Stomach (tissue), 19 donors: ENCODE measurements at places on chromosomes 3 and 15.

GRCh38 chr3:188008582-188009213 lies 145.3 kb upstream of the LPP start:
- DNase-seq = no peak

GRCh38 chr3:156795890-156796481 lies 30.2 kb upstream of the LEKR1 start:
- DNase-seq = peak; percentile 22

DNA sequence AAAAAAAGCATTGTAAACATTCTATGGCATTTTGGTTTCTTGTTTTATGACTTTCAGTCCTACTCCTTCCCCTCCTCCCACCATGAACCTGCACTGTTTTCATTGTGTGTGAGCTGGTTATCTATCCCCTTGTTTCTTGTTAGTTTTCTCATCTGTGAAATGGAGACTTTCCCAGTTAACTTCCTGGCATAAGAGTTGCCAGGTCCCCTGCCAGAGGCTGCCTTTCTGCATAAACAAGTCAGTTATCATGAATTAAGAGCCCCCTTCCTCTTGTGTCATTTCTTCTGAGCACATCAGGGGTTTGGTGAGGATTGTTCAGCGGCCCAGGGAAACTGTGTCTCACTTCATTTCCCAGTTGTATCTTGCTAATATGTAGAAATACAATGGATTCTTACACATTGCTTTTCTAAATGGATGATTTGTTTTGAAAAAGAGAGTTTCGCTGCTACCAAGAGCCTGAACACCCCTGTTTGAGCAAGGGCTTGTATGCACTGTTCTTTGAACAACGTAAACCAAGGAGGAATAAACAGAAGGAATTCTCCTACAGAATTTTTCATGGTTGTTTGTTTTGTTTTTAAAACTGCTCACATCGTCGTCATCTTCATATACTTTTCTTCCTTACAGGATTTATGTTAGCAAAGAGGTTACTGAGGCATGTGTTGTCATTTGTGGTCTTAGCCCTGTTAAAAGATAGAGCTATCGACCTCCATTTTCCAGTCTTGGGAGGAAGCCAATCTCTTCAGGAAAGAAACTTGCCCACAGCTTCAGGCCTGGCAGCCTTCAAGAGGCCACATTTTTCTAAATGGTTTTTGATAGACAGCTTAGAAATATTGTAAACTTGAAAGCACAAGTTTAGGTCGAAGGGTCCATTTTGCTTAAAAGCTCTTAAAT lies 144.6 kb upstream of the IL12A start:
- no peak for DNase-seq

- no peak for DNase-seq
Observed at GRCh38 chr15:48031466-48031865, 89.3 kb upstream of the SLC24A5 start.

DNA sequence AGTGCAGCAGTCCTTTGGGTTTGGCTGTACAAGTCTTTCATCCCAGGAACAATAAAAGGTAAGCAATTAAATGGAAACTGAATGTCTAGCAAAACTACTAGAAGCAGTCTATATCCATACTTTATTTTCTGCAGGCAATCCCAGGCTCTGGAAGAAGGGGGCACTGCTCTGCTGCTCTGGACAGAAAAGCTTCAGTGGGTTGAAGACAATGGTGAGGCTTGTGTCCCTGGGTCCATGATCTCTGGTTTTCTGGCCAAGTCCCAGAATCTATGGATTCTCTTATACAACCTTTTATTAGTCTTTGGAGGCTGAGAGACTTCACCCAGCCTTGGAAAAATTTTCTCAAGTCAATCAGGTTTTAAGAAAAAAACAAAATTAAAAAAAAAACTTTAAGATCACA lies 35.6 kb downstream of the SCAP start:
- DNase-seq = no peak

DNA sequence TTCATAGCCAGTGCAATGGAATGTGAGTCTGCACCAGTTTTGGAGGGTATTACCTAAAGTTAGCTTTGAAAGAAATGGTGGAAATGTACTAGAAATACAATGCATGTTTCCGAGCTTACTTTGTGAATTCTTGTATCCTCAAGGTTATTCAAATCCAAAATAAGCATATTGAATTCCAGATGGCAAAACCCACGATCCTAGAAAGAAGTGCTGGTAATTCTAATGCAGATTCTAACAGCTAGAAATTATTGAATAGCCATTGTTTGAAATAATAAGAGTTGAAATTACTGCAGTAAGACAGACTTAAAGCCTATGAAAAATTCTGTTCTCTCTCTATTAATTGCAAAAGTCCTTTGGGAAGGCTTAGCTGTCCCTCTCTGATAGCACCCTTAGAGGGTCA lies 258.4 kb downstream of the CHL1 start:
- no peak for DNase-seq

GRCh38 chr15:80944818-80945217 lies 44.8 kb downstream of the MESD start:
- no peak for DNase-seq

GRCh38 chr15:80482696-80483095 lies 78.5 kb downstream of the ARNT2 start:
- DNase-seq = no peak

- no peak for DNase-seq
Observed at GRCh38 chr3:127426444-127427153, 138.8 kb upstream of the PRR20G start.

GRCh38 chr15:101353240-101353639 lies 58.2 kb upstream of the SNRPA1 start:
- DNase-seq = no peak

- DNase-seq = no peak
Observed at GRCh38 chr3:134809427-134810051, 14.5 kb downstream of the EPHB1 start.

DNA sequence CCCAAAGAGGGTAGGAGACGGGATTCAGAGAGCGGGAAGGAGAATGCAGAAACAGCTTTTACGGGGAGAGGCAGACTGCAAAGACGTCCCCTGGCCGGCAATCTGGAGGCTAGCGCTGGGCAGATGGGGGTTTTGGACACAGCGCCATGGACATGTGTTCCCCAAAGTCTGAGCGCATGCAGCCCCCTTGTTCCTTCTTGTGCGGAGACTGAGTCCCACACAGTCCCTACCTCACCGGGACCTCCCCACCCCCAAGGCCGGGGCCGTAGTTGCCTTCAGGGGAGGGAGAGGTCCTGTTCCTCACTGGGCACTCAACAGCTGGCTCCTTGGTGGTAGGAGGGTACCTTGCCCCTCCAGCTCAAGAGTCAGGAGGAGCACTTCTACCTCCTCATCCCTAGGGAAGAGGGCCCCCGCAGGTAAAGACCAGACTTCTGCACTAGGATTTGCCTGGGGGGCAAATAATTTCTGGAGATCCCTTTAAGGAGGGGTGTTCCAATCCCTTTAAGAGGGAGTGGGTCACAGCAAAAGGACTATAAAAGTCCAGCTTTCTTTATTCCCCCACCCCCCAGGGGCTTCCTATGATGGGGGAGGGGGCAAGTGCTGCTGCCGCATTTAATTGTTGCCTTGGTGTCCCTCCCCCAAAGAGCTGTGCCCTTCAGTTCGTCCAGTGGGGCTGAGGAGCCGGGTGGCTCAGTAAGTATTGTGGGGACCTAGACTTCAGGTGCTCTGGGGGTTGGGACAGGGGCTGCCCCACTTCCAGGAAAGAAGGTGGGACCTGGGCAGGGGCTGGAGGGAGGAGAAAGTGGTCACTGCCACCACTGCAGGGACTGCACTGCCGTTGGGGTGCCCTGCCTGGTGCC lies 3.6 kb upstream of the BAHD1 start:
- peak; percentile 37 for DNase-seq

DNA sequence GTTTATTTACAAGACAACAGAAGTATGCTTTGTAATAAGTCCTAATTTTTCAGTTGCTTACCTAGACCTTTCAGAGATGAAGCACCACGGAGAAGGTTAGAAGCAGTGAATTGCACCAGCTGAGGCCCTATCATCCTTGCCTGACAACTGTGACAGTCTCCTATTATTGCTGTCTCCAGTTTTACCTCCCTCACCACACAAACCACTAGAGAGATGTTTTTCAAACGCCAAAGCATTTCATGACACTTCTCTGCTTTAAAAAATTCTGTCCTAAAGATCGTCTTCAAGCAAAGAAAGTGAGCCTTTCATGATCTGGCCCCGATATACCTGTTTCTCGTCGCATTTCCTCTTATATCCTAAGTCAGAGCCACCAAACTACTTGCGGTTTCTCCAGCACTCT lies 72.3 kb upstream of the TSPAN3 start:
- DNase-seq = no peak

DNA sequence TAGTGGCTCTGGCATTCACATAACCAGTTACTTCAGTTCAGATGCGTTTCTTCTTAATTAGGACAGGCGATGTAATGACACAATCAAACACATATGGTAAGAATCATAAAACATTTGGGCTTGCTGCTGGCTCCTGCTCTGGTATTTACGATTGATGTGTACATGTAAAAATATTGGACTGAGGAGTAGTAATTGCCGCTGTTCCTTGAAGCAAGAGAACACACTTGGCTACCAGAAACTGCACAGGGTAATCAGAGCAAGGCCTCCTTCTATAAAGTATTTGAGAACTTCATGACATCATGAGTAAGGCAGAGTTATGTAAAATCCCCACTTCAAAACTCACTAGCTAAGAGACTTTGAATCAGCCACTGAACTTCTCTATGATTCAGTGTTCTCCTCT lies 158.1 kb downstream of the SSR3 start:
- no peak for DNase-seq

- no peak for DNase-seq
Observed at GRCh38 chr3:145911016-145911415, 250.0 kb downstream of the PLOD2 start.

- DNase-seq = no peak
Observed at GRCh38 chr3:130380398-130380797, 34.9 kb downstream of the COL6A5 start.

GRCh38 chr15:50884540-50884939 lies 23.9 kb upstream of the AP4E1 start:
- DNase-seq = no peak

- no peak for DNase-seq
Observed at GRCh38 chr3:176097027-176097426, 1100.3 kb downstream of the TBL1XR1 start.

- no peak for DNase-seq
Observed at GRCh38 chr3:394775-395174, 198.2 kb downstream of the CHL1 start.

DNA sequence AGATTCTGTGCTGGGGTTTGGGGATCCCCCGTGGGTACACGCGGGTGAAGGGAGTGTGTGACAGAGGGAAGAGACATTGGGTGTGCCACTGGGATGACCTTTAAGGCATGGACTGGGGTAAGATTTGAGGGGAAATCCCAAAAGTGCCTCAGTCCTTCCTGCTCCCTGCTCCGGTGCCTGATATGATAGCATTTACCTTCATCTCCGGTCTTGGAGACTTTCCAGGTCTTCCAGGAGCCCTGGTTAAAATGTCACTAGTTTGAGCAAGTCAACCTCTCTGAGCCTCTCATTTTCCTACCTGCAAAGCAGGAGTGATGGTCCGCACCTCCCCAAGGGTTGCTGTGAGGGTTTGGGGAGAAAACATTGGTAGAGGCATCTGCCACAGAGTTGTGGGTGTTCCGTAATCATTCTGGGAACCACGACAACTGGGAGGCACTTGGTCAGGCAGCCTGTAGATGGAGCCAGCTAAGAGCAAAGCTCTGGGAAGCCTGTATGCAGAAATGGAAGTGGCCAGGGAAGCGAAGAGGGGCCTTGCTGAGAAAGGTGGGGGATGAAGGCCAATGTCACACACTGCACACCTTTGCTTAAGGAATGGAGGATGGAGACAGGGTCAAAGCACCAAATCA lies 33.9 kb upstream of the KIF23 start:
- DNase-seq = no peak

GRCh38 chr3:179236669-179237301 lies 14.1 kb downstream of the KCNMB3 start:
- no peak for DNase-seq

DNA sequence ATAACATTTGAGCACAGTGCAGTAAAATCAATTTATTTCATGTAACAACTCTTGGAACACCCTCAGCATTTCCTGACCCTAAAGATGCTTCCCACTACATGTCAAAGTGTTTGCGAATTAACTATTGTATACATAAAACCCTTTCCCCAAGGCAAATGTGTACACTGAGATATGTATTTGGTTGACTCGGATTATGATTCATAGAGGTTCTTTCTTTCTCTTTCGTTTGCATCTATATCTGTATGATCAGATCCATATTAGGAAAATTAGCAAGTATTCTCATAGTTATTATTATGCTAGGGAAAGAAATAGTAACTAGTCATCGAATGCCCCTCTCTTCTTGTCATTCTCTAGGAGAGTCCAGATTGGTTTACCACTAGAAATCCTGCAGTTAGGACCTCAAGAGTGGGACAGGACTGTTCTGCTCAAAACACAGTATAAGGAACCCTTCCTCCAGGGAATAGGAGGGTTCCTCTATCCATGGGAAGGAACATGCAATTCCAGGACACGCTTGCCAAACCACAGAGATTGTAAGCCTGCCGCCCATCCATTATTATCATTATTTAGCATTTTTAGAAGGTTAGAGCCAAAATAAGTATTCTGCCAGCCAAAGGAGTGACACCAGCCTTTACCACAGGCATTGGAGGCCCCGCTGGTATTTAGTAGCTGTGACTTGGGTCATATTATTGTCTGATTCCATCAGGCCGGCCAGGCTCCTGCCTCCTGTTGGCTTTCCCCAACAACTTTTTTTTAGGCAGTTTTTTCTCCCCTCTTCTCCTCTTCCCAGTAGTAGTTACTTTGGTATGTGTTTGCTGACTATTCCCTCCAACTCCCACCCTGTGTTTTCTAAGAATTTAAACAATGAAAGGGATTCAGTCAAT lies 100.7 kb downstream of the GALK2 start:
- no peak for DNase-seq

DNA sequence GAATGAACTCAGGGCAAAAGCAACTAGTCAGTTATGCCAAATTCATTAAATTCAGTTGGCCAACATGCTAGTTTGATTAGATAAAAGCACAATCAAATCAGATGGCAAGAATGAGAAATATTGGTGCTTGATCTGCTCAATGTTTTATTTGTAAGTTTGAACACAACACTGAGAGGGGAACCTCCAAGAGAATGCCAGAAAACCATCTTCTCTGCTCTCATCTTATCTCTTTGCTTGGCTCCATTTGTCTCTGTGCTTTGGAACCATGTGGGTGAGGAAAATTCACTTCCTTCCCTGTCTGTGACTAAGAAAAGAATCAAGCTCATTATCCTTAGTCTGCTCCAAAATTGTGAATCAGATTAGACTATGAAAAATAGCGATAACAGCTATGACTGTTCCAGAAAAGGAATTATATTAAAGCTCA lies 43.6 kb upstream of the DCBLD2 start:
- DNase-seq = no peak

GRCh38 chr3:134074001-134074789 lies 44.5 kb upstream of the SLCO2A1 start:
- no peak for DNase-seq

- peak; percentile 75 for DNase-seq
Observed at GRCh38 chr3:38154625-38155255, 10.6 kb upstream of the OXSR1 start.

- DNase-seq = no peak
Observed at GRCh38 chr3:161251716-161252115, 30.6 kb downstream of the NMD3 start.

DNA sequence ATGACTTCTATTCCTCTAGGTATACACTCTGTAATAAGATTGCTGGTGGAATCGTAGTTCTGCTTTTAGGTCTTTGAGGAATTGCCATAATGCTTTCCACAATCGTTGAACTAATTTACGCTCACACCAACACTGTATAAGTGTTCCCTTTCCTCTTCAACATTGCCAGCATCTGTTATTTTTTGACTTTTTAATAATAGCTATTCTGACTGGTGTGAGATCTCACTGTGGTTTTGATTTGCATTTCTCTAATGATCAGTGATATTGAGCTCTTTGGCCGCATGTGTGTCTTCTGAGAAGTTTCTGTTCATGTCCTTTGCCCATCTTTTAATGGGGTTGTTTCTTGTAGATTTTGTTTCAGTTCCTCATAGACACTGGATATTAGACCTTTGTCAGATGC lies 12.8 kb downstream of the NXPE3 start:
- DNase-seq = no peak
